ENCODE measurements at places on chromosomes 2 and 18. TPM values are rescaled to one million over a fixed set of nuclear protein-coding genes. Genes with fewer than 3 reads are reported as not detected.

DNA sequence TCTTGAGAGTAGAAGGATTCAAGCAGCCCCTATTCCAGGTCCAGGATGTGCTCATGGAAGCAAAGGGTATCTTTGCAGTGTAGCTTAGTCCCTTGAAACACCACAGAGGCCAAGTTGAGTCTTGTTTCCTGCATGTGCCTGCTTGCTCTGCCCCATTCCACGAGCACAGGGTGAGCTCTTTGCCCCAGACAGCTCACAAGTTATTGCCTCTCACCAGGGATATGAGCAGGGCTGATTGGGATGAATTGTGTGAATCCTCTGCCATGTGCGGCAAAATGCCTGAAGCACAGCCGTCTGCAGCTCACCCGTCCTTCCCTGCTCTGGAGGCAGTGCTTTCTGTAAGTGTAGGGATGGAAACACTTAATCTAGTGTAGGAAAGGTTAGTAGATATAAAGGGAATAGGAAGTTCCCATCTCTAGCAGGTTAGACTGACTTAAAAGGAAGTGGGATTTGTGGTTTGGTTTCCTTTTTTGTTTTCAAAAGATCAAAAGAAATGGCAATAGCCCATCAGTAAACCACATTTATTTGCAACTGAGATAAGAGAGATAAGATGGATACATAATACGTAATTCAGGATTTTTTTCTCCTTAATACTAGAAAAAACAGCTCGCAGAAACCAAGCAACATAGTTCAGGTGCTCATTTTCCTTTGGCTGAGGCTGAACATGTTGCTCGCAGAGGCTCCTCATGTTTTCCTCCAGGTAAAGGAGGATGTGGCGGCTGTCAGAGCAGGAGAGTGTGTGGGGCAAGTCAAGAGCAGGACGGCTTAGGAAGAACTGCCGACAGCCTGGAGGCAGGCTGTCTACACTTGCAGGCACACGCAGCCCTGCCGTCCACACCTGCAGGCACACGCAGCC is 41.4 kb downstream of the TMEM182 start:
- no peak for DNase-seq

DNA sequence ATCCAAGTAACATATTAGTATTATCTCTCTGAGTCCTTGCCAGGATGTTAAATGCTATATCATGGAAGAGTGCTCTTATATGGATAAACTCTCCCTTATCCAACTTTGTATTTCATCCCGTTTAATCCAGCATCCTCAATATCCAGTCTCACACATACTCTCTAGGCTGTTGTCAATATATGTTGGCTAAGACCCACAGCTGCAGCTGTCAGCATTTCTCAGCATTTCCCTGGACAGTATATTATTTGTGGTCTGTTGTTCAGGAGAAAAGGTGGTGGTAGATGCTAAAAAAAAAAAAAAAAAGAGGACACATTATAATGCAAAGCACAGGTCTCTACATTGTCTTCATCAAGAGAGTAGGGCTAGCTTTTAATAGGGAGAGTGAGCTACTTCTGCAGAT is 1368.0 kb upstream of the ZEB2 start:
- no peak for DNase-seq

ASB1 gene
- 71.6 TPM for total RNA-seq

DSG4 gene
- not detected for total RNA-seq

DNA sequence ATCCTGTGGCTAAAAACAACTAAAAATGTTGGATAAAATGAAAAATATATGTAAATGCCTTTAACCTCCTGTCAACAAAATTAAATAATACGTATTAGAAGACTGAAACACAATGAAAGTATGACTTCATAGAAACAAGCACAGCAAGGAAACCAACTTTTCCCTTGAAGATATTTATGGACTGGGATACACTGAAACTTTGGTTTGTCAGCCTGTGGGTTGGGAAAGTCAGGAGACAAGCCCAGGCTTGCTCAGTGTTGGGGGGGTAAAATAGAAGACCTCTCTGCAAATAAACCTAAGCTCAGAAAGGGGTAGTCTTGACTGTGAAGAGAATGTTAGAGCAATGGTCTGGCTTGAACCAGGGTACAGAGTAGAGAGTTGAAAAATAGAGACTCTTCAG is 454.5 kb downstream of the FBXO15 start:
- no peak for DNase-seq

DNA sequence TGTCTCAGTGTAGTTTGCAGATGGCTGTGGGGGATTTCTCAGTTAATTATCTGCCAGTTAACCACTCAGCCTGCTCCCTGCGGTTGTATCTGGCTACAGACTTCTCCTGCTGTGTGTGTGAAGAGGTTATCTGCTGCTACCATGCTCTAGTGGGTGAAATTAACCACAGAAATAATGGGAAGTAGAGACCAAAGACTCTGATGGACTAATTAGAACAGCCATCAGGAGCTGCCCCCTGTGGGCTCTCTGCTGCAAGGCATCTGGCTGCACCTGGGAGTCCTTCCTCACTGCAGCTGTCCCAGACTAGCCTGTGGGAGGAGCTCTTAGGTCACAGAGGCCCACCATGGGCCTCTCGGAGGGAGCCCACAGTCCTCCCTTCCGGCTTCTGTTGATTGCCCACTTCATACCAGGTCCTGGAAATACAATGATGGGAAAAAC is 66.6 kb downstream of the CTIF start:
- DNase-seq = no peak

- DNase-seq = no peak
These were observed 163.8 kb downstream of the RHBDD1 start for GRCh38 chr2:226999661-227000060.

DNA sequence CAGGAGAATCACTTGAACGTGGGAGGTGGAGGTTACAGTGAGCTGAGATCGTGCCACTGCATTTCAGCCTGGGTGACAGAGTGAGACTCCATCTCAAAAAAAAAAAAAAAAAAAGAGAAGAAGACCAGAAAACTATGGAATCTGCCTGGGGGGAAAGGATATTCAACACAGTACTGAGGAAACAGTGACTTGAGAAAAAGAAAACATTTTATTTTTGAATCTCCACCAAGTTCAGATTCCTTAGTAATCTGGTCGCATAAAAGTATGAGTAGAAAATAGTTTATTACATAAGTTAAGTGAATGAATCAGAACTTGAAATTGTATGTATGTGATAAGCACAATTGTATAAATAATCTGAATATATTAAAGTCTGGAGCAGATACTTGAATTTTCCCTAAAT is 13.0 kb upstream of the HAT1 start:
- DNase-seq = no peak

DNA sequence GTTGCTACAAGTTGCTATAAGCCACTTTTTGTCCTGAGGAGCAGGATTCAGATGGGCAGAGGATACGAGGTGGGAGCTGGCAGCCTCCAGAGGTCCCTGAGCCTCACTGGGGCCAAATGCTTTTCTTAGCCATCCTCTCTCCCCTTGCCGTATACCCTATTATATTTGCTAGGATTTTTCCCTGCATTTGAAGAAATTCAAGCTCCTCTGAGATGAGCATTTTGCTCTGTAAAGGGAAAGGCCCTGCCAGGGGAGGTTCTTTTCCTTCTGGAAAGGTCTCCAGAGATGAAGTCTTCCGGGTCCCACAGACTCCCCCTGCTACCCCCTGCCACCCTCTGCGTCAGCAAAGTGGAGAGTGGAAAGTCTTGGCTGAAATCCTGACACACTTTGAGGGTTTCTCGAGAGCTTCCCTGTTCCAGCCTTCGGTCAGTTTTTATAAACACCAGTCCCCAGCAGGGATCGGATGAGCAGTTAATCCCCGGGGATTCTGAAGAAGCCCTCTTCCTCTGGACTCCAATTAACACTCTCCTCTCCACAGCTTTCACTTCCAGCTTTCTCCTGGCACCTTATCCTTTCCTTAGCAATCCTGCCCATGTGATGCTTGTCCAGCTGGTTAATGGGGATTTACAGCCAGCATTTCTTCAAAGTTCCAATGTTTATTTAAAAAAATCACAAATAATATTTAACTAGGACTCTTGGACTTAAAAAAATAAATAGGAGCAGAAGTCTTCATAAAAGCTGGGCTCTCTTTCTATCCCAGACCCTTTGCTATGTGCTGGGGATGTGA is 13.1 kb downstream of the CYRIA start:
- DNase-seq = no peak

GRCh38 chr2:117222809-117223208 is 591.7 kb upstream of the DDX18 start:
- DNase-seq = no peak

DQX1 gene
- not detected for total RNA-seq

DNA sequence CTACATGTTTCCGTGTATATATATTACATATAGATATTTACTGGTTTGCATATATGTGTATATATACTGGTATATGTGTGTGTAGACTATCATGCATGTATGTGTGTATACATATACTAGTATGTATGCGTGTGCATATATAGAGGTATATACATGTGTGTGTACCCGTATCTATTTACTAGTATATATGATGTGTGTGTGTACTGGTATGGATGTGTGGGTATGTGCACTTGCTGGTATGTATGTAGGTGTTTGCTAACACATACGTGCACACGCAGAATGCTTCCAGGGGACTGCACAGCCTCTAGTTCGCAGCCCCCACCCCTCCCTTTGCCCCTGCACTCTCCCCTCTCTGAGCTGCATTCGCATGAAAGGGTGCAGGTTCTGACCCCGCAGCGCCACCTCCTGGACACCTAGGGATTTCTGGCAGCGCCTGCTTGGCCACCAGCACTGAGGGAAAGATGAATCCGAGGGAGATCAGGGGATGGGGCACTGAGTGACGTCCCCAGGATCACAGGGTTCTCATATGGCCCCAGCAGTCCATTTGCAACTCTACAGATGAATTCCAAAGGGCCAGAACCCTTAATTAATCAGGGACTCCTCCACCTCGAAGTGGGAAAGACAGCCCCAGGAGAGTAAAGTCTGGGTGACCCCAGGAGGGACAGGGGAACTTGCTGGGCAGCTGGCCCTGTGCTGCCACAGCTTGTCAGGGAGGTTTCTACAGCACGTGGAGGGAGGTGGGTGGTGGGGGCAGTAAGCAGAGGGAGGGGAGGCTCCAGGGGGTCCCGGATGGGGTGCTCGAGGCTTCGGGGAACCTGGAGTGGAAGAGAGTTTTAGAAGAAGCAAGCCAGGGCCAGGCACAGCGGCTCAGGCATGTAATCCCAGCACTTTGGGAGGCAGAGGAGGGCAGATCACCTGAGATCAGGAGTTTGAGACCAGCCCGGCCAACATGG is 66.8 kb upstream of the ASAP2 start:
- peak; percentile 89 for DNase-seq

- no peak for DNase-seq
These were observed 38.9 kb downstream of the MRPL33 start for GRCh38 chr2:27810455-27810854.

DNA sequence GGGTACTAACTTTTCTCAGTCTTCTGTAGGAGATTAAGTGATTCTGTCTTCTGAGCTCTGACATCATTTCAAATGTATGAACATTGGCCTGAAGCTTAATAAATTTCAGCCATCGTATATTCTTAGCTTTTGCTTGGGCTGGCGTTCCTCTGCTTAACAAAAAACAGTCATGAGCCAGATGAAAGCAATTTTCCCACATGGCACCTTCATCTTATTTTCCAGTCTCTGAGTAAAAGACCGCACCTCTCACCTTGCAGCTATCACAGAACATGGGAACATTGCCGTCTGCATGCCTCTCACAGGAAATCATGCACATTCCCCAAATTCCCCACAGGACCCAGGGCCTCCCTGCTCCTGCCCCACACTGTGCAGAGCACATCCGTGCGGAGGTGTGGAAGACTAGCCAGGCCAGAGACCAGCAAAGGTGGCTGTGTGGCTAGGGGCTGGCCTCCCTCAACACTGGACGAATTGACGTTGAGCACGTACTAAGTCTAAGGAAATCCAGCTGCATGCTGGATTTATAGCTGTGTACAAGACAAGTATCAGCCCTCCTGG is 531.8 kb upstream of the ID2 start:
- no peak for DNase-seq

INHBB gene
- 1.4 TPM for total RNA-seq

GRCh38 chr2:173146590-173146989 is 70.9 kb downstream of the MAP3K20 start:
- DNase-seq = no peak

- no peak for DNase-seq
These were observed 548.1 kb downstream of the ADCYAP1 start for GRCh38 chr18:1452821-1453220.

DNA sequence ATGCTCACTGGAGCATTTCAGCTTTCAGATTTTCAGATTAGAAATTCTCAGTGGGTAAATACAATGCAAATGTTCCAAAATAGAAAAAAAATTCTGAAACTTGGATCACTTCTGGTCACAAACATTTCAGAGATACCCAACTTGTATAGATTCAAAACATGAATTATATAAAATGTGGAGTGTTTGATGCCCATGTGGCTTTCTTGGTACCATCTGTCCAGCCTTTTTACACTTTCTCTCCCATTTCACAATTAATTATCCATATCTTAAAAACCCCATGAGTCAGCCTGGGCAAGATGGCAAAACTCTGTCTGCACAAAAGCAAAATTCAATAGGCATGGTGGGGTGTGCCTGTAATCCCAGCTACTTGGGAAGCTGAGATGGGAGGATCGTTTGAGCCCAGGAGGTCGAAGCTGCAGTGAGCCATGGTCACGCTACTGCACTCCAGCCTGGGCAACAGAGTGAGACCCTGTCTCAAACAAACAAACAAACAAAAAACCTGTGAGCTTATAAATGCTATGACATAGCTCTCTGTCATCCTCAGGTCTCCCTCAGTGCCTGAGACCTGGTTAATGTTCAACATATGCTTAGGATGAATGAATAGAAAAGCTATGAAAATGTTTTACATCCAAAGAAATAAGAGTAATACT is 146.3 kb upstream of the TTC39C start:
- DNase-seq = no peak

- DNase-seq = no peak
These were observed 43.0 kb upstream of the RAB6C start for GRCh38 chr2:129936334-129936934.

DNA sequence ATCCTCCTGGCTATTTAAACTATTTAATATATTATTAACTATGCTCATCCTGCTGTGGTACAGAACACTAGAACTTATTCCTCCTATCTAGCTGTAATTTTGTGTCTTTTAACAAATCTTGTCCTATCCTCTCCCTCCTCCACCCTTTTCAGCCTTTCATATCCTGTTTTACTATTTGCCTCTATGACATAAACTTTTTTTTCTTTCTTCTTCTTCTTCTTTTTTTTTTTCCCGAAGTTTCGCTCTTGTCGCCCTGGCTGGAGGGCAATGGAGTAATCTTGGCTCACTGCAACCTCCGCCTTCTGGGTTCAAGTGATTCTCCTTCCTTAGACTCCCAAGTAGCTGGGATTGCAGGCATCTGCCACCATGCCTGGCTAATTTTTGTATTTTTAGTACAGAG is 201.5 kb downstream of the LPIN1 start:
- no peak for DNase-seq

- no peak for DNase-seq
These were observed 30.9 kb downstream of the OSBPL6 start for GRCh38 chr2:178225006-178225805.

RAMP1 gene
- 164 TPM for total RNA-seq
